HuH-7.5 (cell line): ENCODE measurements at places on chromosomes 4 and X.

DNA sequence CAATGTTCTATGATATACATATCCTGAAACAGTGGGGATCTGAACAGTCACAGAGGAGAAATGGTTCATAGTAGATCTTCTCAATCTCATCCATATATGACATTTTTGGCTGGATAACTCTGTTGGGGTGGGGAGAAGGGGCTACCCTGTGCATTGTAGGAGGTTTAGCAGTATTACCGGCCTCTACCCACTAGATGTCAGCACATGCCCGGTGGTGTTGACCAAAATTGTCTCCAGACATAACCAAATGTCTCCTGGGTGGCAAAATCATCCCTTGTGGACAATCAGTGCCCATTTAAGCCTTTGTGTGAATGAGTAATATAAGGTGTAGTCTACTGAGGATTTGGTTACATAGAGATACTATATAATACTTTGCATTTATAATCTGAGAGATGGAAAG lies 89.9 kb downstream of the PLS3 start:
- DNase-seq: peak; percentile 4

DNA sequence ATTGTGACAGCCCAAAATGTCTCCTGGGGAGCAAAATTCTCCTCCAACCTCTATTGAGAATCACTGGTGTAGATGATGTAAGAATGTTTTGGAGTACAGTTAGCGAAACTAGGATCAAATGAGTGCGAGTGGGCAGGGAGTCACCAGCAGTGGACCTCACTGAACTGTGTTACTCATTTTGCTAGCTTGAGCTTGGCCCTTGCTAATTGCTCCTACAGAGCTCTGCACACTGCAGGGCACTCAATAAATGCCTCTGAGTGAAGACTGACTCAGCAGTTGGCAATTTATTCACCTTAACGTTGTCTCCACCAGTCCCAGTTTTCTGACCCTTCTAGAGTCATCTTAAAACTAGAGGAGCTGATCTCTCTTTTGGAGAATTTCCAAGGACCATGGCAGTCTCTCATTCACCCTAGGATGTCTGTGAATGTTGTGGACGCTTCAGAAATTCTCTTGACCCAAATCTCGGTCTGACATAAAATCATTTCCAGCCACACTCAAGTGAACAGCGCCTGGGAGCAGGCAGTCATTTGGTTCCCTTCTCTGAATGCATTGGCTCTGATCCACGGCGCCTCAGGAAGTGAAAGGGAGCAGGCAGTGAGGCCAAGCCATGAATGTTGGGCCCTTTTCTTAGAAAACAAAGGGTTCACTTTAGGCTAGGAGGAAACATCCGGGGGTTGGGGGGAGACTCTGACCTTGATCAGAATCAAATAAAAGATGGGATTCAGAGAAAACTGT lies 148.1 kb downstream of the NWD2 start:
- no peak for DNase-seq

DNA sequence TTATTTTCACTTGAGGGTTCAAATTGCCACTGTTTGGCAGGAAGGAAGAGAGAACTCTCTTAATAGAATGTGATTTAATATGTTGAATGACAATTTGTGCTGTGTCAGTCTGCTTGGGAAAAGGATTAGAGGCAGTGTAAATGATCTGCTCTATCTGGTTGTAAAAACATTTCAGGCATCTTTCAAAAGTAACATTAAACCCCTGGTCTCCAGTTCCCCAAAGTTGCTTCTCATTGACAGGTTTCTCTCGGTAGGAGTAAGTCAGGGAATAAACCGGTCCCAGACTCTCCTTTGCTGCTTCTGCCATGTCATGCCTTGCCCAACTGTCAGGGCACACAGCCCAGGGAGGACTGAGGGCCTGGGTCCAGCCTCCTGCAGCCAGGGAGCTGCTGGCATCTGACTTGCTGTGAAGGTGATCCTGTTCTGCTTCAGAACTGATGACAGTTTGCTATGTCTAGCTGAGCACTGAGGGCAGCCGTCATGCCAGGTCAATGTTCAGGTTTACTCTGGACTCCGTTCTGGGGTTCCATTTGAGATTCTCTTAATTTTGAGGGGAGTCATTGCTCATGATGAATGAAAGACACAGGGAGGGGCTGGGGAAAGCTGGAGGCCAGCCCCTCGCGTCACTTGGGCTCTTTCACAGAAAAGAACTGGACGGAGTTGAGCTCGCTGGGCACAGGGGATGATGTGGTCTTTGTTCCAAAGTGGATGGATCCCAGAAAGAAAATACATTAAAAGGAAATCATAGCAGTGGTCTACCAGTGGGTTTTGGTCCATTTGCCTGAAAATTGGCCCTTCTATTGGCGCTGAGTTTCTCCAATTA lies 312.4 kb downstream of the ARHGAP10 start:
- DNase-seq: no peak

DNA sequence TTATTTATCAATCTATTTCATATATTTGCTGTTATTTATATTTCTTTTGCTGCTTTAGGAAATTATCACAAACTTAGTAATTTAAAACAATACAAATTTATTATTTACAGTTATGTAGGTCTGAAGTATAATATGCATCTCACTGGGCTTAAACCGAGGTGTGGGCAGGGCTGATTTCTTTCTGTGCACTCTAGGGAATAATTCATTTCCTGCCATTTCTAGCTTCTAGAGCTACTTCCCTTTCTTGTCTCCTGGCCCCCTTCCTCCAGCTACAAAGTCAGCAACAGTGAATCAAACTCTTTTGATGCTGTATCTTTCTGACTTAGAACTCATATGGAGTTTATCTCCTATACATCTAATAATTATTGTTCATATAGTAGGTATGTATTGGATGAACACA lies 303.5 kb upstream of the ARSJ start:
- DNase-seq: no peak

DNA sequence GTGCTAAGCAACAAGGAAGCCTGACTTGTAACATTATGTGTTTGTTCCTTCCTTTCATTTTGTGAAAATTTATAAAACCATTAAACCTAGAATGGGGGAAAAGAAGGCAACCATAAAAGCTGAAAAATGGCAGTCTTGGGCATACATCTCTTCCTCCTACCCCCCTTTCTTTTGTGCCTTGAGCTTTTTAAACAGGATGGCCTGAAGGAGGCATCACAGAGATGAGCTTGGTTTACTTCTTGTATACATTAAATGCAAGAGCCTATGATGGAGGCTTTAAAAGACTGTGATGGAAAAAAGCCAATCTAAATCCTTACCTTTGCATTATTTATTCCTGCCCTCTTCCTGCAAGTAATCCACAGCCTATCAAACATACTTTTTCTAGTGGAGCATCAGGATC lies 36.2 kb upstream of the ADH7 start:
- no peak for DNase-seq

DNA sequence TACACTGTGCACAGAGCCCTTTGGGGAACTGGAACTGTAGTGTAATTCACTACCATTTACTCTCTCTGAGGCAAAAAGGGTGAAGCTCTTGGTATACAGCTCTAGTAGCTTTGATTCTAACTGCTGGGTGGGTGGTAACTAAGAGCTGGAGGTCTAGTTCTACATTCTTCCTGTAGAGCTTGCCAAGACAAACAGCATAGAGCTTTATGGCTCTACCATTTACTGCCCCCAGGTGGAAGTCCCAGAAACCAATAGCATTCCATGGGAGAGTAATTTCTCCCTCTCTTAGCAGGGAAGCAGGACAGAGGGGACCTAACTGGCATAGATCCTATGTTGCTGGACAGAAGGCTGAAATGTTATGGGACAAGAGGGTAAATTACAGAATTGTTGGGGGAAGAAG lies 26.7 kb downstream of the HDAC8 start:
- DNase-seq: no peak

DNA sequence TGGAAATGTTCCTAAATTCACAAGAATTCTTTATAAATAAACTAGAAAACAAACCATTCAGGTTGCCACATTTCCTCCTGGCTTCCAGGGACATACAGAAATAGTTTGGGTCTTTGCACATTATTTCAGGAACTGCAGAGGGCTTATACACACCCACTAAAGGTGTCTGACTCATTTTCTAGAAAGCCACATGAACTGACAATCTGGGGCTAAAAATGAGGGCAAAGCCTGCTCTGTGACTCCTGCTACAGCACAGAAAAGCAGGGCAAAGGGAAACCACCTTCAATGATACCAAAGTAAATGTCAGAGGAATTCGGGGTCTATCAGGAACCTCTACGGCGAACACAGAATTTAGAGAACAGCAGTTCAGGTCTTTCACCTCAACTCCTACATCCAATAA lies 112.2 kb upstream of the MAP3K15 start:
- no peak for DNase-seq

GRCh38 chr4:85774489-85774888 lies 299.5 kb downstream of the ARHGAP24 start:
- DNase-seq: no peak

GRCh38 chrX:139113708-139114107 lies 402.2 kb upstream of the FGF13 start:
- DNase-seq: no peak

- no peak for DNase-seq
Measured at GRCh38 chrX:131816551-131817136, 206.5 kb upstream of the STK26 start.

DNA sequence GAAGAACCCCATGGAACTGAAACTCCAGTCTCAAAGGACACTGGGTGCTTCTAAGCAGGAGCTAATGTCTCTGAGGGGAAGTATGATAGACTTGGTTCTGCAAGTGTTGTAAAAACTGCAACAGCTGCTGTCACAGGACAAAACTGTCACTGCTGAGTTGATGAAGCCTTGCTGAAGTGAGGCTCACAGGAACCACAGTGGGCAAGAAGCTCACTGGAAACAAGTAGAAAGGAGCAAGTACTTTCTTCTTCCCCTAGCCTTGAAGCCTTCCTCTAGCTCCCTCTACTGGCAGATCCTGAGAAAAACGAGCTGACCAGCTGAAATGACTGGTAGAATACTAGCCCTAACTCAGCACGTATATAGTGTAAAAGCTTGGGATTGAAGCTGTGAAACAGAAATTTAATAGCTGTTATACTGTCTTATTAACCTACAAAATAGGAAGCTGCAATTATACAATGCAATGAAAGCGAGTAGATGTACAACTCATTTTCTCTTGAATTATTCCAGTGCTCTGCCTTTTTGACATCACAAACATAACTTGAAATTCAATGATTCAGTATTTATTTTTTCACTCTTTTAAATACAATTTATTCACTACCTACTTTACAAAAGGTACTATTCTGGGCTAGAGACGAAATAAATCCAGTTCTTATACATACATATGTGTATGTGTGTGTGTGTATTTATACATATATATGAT lies 91.4 kb downstream of the GABRB1 start:
- DNase-seq: peak; percentile 13

DNA sequence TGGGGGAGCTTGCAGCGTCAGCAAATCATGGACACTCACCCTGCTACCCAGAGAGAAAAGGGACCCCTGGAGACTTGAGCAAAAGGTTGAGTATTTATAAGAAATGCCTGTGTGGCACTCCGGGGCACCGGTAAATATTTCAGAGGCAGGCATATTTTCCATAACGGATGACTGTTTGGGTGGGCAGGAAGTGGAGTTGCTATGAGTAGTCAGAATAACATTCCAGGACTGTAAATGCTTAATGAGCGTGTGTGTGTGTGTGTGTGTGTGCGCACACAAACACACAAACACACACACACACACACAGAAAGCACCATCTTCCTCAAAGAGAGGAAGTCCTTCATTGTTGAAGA lies 74.6 kb downstream of the MXRA5 start:
- no peak for DNase-seq

DNA sequence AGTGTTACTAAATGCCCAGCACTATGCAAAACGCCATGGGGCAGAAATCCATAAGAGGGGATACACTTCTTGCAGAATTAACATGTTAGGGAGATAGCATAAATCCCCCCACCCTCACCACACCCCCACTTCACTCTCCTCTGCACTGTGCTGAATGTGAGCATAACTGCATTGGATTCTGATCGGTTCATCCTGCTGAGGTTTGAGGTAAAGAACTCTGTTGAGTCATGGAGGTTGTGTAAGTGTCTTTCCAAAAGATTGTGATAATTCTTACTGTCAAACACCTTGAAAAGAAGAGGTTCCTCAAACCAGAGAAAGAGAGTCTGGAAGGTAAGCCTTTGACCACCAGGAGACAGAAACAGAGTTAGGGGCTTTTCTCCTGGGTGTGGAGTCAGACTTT lies 43.6 kb downstream of the RBM47 start:
- no peak for DNase-seq

GRCh38 chr4:30720021-30720660 lies at the start of gene PCDH7:
Gene PCDH7 (plus strand): TSS chr4:30720369. CDS start chr4:30721423, 1,054 bp downstream.
- peak; percentile 63 for DNase-seq
